ENCODE measurements at places on chromosomes 6 and 20.

GRCh38 chr6:4611429-4612129, 164.6 kb upstream of the CDYL start:
- no peak for DNase-seq

DNA sequence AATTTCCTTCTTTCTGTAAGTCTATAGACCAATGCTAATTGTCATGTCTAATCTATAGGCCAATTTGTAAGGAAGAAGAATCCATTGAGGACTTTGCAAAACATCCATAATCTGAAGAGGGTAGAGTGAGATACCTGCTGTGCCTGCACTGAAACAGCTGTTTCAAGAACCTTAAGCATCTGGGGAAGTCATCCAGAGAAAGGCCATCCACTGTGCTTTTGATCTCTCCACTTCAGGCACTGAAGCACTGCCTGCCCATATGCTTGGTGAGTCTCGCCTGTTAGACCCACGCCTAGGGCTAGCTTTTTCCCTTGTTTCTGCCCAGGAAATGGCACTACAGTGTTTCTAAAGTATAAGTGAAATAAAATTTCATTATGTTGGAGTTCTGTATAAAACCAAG, 921.8 kb upstream of the EPHA7 start:
- no peak for DNase-seq

DNA sequence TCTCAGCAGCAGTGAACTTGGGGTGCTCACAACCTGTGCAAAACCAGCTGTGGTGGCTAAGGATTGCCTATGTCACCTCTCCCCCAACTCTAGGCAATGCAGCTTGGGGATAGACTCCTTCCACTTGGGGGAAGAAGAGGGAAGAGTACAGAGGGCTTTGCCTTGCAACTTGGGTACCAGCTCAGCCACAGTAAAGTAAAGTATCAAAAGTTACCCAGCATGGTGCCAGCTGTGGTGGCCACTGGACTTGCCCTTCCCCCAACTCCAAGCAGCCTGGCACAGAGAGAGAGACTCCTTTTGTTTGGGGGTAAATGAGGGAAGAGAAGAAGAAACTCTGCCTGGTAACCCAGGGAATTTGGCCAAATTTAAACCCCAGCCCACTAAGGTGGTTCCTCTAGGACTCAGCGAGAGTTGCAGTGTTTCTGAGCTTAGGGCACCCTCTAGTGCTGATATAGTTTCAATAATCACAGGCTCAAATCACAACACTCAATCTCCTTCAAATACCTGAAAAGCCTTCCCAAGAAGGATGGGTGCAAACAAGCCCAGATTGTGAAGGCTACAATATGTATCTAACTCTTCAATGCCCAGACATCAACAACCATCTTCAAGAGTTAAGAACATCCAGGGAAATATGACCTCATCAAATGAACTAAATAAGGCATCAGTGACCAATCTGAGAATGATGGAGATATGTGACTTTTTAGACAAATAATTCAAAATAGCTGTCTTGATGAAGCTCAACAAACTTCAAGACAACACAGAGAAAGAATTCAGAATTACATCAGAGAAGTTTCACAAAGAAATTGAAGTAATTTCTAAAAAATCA, 7.6 kb upstream of the DEFB129 start:
- no peak for DNase-seq

- DNase-seq: no peak
Observed at GRCh38 chr6:33822575-33823395, 19.0 kb upstream of the MLN start.

DNA sequence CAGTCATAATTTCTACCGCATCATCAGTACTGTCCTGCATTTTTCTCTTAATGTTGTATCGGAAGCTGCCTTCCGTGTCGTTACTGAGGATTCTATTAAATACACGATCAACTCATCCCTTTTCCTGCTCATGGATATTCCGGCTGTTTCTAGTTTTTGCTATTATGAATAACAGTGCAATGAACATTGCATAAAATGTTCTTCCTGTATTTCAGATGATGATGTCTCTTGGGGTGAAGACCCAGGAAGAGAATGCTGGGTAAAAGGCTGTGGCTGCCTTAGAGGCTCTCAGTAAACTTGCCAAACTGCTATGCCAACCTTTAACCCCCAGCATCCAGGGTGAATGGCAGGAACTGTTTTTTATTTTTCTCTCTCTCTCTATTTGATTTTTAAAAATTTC, 24.1 kb upstream of the EPB41L1 start:
- no peak for DNase-seq

GRCh38 chr20:61203320-61203719, 48.7 kb upstream of the CDH4 start:
- DNase-seq: no peak

- no peak for DNase-seq
Observed at GRCh38 chr20:32564921-32565734, 20.0 kb downstream of the NOL4L start.

GRCh38 chr6:163087981-163088380, 326.5 kb upstream of the QKI start:
- DNase-seq: no peak

DNA sequence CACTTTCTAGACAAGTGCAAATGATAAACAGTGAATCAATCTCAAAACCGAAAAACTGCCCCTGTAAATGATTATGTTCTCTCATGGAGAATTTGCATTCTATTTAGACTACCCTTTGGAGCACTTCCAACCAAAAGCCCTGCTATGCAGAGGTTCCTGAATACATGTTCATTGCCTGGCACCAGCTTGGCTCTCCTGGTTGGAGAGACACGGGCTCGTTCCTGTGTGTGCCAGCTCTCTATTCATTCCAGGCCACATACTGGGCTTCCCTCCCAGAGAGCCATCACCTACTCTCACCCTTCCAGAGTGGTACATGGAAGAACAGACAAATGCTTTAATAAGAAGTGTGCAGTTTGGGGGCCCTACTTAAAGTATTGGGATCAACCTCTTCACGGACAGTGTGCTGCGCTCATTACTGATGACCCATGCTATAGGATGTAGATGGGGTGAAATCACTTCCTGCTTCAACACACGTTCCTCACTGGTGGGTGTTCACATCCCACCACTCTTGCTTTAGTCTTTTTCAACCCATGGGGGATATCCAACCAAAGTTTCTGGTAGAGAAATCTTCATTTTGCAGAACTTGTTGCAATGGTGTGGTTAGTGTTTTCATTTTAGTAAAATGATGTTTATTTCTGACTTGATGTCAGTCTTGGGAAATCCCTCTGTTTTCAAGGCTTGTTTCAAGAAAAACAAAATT, 38.5 kb upstream of the NAA20 start:
- DNase-seq: no peak

DNA sequence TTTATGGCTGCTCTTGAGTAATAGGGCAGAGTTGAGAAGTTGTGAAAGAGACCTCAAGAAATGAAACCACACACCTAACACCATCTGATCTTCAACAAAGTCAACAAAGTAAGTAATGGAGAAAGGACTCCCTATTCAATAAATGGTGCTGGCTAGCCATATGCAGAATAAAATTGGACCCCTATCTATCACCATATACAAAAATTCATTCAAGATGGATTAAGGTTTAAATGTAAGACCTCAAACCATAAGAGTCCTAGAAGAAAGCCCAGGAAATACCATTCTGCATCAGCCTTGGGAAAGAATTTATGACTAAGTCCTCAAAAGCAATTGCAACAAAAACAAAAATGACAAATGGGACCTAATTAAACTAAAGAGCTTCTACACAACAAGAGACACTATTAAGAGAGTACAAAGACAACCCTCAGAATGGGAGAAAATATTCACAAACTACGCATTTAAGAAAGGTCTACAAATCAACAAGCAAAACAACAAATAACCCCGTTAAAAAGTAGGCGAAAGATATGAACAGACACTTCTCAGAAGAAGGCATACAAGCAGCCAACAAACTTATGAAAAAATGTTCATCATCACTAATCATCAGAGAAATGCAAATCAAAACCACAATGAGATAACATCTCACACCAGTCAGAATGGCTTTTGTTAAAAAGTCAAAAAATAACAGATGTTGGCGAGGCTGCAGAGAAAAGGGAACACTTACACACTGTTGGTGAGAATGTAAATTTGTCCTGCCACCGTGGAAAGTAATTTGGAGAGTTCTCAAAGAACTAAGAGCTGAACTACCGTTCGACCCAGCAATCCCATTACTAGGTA, 4.0 kb downstream of the MAP3K5 start:
- DNase-seq: no peak

DNA sequence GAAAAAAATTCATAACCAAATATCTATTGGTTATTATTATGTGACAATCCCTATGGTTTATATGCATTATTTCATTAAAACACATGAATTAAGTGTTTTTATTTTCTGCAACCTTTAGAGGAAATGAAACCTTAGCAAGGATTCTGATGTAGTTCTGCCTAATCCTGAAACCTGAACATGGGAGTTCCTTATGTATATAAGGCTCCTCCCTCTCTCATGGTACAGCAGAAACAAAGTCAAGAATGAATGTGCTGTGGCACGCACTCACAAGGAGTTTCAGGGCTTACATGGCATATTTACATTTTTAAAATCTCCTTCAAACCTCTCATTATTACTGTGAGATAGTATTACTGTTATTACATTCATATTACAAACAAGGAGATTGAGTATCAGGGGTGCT, 426.4 kb upstream of the CITED2 start:
- DNase-seq: no peak

DNA sequence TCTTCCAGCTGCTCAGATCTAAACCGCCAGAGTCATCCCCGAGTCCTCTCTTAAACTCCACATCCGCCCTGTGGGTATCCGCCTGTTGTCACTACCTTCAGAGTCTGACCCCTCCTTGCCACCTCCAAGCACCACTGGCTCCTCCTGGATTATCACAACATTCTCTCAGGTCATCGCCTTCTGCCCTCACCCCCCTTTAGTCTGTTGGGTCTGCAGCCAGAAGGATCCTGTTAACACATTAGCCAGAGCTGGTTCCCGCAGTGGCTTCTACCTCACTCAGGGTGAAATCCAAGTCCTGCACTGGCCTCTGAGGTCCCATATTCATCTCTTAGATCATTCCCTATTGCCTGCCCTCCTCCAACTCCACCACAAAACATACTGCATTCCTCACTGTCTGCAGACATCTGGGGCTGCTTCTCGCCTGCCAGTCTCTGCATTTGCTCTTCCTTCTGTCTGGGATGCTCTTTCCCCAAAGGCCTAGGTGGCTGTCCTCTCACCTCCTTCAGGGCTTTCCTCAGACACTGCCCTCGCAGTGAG, 34.1 kb downstream of the TNXB start:
- DNase-seq: no peak

DNA sequence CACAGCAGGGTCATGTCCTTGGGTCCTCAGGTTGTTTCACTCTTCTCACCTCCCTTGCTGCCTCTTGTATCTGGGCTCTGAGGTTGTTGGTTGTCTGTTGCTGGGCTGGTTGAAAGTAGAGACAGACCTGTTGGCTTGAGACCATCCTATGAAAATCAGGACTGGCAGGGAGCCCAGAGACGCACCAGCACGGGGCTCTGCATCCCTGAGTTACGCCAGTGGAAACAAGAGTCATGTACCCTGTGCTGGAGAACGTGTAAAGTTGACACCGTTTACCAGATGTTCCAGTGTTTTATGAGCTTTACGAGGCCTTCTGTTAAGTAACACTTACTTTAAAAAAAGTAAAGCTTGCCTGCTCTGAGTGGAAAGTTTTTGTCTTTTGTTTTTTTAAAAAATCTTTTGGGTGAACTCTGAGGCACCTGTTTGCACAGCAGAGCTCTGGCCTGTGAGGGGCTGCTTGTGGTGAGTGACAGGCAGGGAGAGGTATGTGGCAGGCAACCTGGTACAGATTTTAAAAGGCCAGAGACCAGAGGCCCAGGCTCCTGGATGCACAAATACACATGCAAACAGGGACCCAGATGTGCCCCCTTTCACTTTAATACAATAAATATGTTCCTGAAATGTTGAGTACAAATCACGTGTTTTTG, 260.0 kb upstream of the SUPT3H start:
- no peak for DNase-seq

- no peak for DNase-seq
Observed at GRCh38 chr20:14956538-14956937, 619.1 kb upstream of the FLRT3 start.

GRCh38 chr6:41288030-41288753, 1.7 kb upstream of the TREM1 start:
- DNase-seq: no peak

- no peak for DNase-seq
Observed at GRCh38 chr6:56156643-56157042, 90.7 kb downstream of the COL21A1 start.

GRCh38 chr6:137882225-137882961, 15.3 kb downstream of the TNFAIP3 start:
- DNase-seq: no peak

GRCh38 chr20:60512443-60512842, 554.2 kb downstream of the CDH26 start:
- DNase-seq: no peak

DNA sequence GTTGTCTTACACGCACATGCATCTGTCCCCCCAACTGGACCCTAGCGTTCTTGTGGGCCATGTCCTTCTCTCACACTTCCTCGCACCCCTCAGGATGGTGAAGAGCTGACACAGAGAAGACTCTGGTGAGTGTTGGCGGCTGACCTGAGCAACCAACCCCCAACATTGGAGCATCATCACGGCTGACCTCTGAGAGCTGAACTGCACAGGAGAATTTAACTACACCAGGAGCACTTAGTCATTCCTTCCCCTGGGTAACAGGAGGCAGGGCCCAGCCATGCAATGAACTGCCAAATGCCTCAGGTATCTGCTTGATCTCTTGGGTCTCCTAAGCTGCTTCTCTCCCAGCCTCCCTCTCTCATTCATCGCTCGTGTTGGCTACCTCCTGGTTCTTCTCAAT, 88.5 kb downstream of the PSMG4 start:
- DNase-seq: no peak

- DNase-seq: no peak
Observed at GRCh38 chr20:19256906-19257595, 44.6 kb downstream of the SLC24A3 start.

- DNase-seq: no peak
Observed at GRCh38 chr20:57062241-57062640, 204.2 kb downstream of the BMP7 start.

- DNase-seq: no peak
Observed at GRCh38 chr6:7615611-7616383, 25.8 kb downstream of the SNRNP48 start.

DNA sequence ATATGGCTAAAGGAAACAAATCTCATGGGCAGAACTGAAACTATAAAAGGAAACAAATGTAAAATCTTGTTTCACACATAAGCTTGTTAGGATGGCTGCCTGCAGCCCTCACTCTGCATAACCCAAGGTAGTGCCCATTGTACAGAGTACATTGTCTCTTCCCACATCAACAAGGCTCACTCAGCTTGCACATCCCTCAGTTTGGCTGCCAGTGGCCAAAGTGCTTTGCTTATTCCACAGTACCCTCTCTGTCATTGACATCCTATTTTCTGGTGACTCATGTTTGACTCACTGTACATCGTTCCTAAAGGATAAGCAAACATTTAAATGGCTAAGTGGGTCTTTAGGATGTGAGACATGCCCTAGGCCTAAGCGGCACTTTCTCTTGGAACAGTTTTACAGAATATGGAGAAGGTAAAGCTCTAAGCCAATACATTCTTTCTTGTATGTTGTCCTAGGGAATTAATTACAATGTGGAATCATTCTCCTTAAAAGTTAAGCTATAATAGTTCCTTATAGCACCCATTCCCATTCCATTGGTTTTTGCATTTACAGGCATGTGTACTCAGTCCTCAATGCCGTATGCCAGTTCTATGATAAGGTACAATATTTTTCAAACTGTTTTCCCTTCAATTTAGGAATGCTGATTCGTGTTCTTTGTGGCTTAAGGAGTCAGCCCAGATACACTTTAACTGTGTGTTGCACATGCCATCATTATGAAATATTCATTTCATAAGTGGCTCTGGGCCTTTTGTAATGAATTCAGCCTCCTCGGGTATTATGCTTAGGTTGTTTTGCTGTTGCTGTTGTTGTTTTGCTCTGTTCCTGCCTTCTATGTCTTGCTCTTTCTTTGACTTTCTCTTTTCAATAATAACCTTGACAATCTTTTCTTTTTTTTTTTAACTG, 5.5 kb downstream of the ANKEF1 start:
- DNase-seq: no peak
